Heart left ventricle (tissue), 16 donors: ENCODE measurements at places on chromosomes 7 and 10. TPM values are rescaled to one million over a fixed set of nuclear protein-coding genes. Genes with fewer than 3 reads are reported as not detected.

The CUBN gene
- polyA plus RNA-seq = 0.07 TPM

DNA sequence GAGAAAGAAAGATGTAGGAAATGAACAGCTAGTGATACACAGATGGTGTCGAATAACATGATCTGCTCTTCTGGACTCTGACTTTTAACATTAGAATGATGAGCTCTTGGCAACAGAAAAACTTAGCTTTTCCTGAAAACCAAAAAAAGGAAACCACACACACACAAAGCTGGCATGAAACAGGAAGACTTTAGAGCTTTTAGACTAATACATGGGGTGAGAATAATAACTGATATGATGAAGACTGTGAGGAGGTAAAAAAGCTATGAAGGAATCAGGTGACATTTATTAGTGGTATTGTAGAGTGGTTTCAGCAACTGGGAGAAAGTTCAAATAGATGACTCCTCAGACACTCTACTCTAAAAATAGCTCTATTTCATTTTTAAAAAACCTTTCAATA, 491.9 kb downstream of the PARD3 start:
- no peak for DNase-seq

The WDR37 gene
- 8.4 TPM for polyA plus RNA-seq

DNA sequence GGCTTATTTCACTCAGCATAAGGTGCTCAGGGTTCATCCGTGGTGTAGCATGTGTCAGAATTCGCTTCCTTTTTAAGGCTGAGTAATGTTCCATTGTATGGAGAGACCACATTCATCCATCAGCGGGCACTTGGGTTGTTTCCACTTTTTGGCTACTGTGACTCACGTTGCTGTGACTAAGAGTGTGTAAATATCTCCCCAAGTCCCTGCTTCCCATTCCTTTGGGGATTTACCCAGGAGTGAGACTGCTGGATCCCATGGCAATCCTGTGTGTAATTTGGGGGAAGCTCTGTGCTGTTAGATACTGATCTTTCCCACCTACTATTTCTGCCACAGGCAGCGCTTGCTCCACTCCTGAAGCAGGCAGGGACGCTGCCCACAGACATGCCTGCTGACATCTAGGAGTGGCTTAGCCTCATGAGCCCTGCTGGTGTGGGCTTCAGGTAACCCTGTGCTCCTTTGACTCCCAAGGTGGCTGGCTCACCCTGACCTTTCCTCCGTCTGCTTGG, 346.0 kb downstream of the FRMD4A start:
- DNase-seq = no peak

The PILRA gene
- polyA plus RNA-seq = 1.8 TPM

DNA sequence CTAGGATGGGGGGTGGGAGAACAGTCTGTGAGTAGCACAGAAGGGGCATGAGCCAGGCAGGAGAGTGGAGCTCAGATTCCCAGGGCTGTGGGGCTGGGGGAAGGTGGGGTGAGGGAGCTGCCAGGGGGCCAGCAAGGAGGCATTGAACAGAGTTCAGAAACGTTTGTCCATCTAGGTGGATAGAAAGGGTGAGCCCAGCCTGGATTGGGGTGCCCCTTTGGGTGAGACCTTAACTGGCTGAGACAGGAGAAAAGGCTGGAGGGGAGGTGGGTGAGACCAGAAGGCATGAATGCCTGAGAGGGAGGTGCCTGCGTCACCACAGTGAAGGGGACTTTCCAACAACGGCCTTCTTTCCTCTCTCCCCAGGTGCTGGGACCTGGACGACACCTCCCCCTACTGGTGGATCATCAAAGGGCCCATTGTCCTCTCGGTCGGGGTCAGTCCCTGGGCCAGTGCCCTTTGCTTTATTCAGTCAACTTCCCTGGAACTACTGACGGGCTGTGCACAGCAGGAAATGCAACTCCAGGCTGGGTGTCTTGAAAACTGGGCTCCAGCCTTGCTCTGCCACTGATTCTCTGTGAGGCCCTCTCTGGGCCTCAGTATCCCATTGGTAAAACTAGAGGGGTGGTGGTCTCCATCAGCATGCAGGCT, 11.0 kb downstream of the GHRHR start:
- DNase-seq = no peak

- peak; percentile 81 for DNase-seq
Observed at GRCh38 chr7:156892081-156892800, 742 bp downstream of the LMBR1 start.

The CXCL12 gene
- 56.4 TPM for polyA plus RNA-seq

- DNase-seq = no peak
Observed at GRCh38 chr7:111486472-111487142, 75.7 kb downstream of the IMMP2L start.

The MAGI2 gene
- 2.2 TPM for polyA plus RNA-seq

GRCh38 chr10:116598329-116598728, 7.6 kb downstream of the PNLIPRP1 start:
- DNase-seq = no peak

DNA sequence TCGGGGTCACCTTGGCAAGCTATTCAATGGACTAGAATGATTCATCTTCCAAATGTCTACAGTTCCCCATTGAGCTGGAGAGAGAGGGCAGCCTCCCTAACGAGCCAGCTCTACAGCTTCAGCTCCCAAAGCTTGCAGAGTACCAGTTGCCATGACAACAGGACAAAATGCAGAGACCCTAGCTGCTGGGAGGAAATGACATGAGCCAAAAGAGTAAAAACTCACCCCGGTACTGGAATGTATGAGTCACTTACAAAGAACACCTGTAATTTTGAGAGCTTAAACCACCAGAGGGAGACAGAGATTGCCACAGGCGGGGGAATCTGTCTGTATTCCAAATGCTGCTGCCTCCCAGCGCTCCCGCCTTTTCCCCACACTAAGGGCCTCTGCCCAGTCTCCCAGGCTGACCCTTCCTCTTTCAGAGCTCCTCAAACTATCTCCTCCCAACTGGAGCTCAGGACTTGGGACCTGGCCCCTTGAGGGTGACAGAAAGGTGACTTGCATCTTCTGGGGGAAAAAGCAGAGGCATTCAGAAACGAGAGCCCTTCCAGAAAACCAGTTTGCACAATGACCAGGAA, 95.5 kb downstream of the CUL2 start:
- DNase-seq = peak; percentile 30

- no peak for DNase-seq
Observed at GRCh38 chr10:86524225-86524962, 2.8 kb upstream of the WAPL start.

The MOGAT3 gene
- polyA plus RNA-seq = not detected

- peak; percentile 9 for DNase-seq
Observed at GRCh38 chr10:79029478-79030390, 39.0 kb upstream of the ZMIZ1 start.

GRCh38 chr7:15308821-15309220, 253.0 kb downstream of the AGMO start:
- DNase-seq = no peak

GRCh38 chr10:97506199-97506991, 7.7 kb downstream of the UBTD1 start:
- no peak for DNase-seq

DNA sequence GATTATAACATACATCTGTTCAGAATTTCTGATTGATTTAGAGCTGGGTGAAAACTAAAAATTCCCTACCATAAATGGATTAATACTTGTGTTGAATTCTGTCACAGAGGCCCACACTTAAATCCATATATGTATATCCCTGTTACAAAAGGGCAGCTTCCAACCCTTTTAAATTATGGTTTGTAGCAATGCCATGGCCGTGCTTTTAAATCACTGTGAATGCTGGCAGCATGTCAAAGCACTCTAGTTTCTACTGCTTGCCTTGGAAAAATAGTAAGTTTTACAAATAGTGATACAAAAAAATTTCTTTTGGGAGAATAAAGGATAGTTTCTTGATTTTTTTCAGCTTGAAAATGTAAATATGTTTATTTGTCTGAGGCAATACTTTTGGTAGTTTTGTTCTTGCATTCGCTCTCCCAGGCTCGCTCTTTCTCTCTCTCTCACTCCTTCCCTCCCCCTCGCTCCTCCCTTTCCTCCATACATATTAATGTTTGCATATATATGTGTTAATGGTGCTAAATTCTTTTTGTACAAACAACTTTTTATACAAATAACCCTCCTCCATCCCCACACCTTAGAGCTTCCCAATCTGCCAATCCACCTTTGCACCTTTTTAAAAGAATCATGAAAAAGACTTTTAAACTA, 29.8 kb downstream of the TES start:
- DNase-seq = no peak

The LRRC4 gene
- 0.89 TPM for polyA plus RNA-seq

The LRRC61 gene
- 8.3 TPM for polyA plus RNA-seq

The HIF1AN gene
- polyA plus RNA-seq = 22.9 TPM

The CDCA7L gene
- polyA plus RNA-seq = 15.6 TPM

The OPTN gene
- polyA plus RNA-seq = 88.2 TPM

DNA sequence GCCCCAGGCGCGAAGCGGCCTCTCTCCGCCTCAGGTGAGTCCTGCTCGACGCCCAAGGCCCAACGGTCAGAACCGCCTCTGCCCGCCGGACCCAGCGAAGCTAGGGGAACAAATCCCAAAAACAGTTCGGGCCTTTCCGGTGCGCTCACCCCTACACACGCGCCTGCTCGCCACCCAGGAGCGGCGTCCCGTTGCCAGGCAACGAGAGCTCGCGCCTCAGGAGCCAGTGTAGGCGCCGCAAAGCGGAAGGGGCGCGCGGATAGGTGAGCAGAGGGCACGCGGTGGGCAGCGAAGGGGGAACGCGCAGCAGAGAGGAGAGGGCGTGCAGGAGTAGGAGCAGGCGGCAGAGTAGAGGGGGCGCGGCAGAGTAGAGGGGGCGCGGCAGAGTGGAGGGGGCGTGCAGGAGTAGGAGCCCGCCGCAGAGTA, at the start of the genes DYDC1 and DYDC2:
DYDC1 (minus strand) TSS at position 193 of the 426 bp plus-strand sequence. CDS start 4,154 bp downstream, outside the sequence.
DYDC2 (plus strand) TSS at position 219 of the 426 bp plus-strand sequence. CDS start 5,663 bp downstream, outside the sequence.
- peak; percentile 20 for DNase-seq

- no peak for DNase-seq
Observed at GRCh38 chr7:105009667-105010503, 4.1 kb upstream of the KMT2E start.

DNA sequence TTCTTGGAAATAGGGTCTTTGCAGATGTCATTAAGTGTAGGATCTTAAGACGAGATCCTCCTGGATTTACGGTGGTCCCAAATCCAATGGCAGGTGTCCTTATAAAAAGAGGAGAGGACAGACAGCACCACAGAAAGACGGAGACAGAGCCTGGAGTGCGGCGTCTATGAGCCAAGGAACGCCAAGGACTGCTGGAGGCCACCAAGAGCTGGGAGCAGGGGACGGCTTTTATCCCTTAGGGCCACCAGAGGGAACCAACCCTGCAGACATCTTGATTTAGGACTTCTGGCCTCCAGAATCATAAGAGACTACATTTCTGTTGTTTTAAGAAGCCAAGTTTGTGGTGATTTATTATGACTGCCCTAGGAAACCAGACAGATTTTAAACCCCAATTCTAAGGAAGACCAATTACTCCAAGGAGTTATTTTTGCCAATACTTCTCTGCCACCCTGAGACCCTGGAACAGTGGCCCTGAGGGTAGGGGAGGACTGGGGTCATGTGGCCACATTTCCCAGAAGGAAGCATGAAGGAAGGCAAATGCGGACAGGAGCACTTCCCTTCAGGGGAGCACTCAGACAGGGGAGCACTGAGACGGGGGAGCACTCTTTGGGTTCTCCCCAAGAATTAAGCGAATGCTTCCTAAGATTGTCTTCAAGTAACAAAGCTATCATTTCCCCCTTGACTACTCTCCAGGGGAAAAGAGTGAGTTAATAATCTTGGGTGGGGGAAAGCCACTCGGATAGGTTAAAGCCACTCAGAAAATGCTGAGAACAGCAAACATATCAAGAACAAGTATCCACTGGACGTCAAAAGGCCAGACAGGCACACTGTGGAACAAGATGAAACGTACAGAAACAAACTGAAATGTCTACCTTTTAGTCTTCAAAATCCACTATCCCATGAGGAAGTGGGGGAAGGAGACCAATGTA, 67.5 kb downstream of the CHST15 start:
- no peak for DNase-seq

The CPVL gene
- polyA plus RNA-seq = 118 TPM

The AGMO gene
- 0.72 TPM for polyA plus RNA-seq

GRCh38 chr7:43307522-43307921, 195.1 kb downstream of the HECW1 start:
- no peak for DNase-seq

The DDC gene
- polyA plus RNA-seq = not detected

The SNCG gene
- 36.7 TPM for polyA plus RNA-seq

GRCh38 chr7:114415064-114415989, 712 bp downstream of the FOXP2 start:
- no peak for DNase-seq

DNA sequence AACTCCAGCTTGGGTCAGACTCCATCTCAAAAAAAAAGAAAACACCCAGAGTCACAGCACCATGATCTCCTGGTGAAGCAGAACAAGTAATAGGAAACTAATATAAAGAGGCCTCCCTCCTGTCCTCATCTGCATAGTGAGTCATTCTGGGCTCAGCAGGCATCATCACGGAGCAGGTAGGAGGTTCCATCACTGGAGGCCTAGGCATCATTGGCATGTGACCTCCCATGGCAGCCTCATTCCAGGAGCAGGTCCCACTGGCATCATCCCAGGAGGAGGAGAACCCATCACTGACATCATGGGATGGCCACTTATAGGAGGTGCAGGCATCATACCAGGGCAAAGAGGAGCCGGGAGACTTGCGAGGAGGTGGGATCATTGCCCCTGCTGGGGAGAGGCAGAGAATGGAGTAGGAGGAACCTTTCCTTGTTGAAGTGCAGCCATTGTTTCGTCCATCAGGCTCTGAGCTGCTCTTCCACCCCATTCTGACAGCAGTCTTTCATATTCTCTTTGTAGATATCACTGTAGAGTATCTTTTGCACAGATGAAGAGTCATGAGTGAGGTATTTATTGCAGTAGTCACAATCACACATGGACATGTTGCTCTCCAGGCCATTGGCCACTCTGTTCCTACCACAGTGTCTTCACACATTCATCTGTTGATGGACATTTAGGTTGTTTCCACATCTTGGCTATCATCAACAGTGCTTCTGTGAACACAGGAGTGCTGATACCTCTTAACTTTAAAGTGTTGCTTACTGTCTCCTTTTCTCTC, 73.8 kb downstream of the OSBPL3 start:
- DNase-seq = no peak

DNA sequence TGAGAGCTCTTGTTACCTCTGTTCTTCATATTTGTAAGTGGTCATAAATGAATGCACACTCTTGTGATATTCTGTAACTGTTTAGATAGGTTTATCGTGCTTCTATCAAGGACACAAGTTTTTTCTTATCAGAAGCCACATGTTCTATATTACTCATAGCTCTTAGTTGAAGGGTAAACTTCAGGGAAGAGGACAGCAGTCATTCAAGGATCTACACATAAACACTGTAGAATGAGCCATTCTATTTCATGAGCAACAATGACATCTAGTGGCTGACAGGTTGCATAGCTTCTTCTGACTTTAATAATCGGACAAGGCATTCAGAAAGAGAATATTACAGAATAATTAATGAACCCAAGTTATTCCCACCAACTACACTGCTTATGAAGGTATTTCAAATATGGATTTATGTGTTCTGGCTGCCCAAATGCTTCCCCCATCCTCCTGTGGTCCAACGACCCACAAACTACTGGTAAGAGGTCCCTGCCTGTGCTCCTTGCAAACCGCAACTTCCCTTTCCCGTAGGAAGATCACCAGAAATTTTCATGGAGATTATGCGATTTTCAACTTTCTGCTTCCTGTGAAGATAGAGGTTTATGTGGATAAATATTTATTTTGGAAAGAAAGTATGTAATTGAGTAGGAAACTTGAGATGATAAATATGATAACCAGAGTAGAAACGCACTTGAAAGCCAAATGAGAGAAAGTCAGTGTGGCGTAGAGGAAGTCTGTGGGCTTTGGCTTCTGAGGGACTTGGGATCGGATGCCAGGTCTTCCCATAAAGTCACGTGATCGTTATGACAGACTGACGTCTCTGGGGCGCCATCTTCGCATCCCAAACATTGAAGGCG, 16.8 kb upstream of the ABCB5 start:
- no peak for DNase-seq

The UPK3BL1 gene
- 30.9 TPM for polyA plus RNA-seq

GRCh38 chr7:45100761-45101480, 10.6 kb downstream of the TBRG4 start:
- DNase-seq = no peak

The KCNMA1 gene
- 0.39 TPM for polyA plus RNA-seq
